ENCODE measurements at places on chromosomes 11 and 22.

GRCh38 chr11:115112754-115113153 is 391.5 kb downstream of the CADM1 start:
- no peak for DNase-seq

DNA sequence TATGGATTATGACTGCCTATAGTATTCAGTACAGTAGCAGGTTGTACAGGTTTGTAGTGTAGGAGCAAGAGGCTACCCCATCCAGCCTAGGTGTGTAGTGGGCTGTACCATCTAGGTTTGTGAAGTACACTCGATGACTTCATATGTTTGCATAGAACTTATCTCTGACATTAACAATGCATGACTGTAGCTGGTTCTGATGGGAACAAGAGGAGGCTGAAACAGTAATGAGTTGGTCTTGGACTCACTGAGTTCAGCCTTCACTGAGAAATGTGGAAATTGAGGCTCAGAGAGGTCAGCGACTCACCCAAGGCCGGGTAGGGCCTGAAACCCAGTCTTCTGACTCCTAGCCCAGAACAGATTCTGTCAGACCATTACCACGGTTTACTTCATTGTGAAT is 13.0 kb downstream of the MYO7A start:
- DNase-seq = no peak

- no peak for DNase-seq
These were observed 33.1 kb upstream of the GRAMD4 start for GRCh38 chr22:46587061-46587460.

- DNase-seq = no peak
These were observed 103.1 kb downstream of the SNX19 start for GRCh38 chr11:130813196-130813595.

- no peak for DNase-seq
These were observed 12.4 kb downstream of the CAVIN3 start for GRCh38 chr11:6307876-6308275.

DNA sequence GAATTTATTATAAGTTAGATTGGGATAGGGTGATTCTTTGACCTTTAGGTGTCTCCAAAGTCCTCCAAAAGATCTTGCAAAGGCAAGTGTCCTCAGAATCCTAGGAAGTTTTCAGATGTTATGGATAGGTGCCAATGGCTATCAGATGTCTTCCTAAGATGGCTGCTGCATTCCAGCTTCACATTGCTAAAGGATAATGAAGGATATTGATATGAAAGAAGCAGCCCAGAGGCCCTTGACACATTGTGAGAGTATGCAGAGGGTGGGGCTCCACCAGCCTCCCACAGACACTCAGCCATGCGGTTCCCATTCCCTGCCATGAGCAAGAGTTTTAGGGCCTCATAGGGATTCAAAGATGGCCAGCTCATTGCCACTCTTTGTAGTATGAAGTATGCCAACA is 22.3 kb upstream of the GLYATL2 start:
- DNase-seq = no peak
